ENCODE measurements at places on chromosomes 13 and 19. TPM values are rescaled to one million over a fixed set of nuclear protein-coding genes. Genes with fewer than 3 reads are reported as not detected.

DNA sequence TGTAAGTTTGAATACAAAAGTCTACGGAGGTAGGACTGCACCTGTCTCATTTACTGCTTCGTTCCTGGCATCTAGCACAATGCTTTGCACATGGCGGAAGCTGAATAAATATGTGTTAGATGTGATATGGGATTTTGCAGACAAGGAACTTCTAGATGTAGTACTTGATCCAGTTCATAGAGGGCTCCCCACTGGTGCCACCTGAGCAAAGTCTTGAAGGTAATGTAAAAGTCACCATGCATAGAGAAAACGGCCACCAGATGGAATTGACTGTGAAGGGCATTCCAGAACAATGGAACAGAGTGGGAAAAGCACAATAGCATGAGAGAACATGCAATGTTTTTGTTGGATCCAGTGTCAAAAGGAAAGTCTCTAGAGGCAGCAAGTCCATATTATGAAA, 209.3 kb downstream of the HS6ST3 start:
- DNase-seq, result no peak

GRCh38 chr13:77492982-77493381, 42.5 kb upstream of the SCEL start:
- DNase-seq, result no peak

- DNase-seq, result no peak
These were observed 115.5 kb downstream of the LACC1 start for GRCh38 chr13:43994999-43995859.

GRCh38 chr13:110409581-110409992, 102.5 kb downstream of the COL4A2 start:
- DNase-seq, result no peak

DNA sequence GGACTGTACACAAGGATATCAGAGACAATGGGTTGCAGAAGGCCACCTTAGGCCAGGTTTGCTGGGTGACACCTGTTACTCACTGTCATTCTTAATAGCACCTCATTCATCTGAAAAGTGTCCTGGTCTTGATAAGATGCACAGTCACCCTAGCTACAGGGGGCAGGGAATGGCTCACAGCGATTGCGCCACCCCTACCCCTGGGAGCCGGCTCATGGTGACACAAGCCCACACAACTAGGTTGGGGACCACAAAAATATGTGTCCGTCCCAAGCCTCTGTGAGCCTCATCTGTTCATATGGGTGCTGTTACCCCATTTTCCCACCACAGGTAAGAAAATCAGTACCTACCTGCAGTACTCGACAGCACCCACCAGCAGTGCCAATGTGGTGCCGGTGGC, 23.4 kb downstream of the MED26 start:
- no peak for DNase-seq

DNA sequence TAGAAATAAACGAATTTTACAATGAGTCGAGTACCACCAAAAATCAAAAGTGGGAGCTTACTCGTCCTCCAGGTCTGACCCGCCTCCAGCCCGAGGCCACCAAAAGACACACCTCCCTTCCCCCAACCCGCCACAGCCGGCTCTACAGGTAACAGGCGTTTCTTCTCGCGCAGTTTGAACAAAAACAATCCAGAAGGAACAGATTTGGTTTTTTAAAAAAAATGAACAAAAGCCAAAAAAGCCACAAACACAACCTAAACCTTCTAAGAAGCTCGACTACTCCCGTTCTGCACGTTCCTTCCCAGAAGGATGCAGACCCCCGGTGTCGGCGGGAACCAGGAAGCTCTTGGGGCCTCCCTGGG, 671 bp downstream of the ZDHHC20 start:
- DNase-seq, result peak; percentile 78

DNA sequence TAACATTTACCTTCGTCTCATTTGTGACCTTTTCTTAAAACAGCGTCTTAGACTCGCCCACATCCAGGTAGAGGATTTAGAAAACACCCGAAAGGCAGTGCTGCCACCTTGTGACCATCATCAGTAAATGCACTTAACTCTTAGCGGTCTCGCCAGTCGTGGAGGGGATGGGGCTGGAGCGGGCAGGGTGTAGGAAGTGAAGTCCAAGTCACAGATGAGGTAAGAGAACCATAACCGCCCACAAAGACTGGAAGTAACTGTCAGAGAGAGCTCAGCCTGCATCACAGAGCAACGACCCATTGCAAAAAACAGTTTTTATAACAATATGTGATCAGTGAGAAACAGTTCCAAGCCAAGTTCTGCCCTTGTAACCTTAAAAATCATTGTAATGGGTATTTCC, 10.7 kb upstream of the CEACAM3 start:
- peak; percentile 83 for DNase-seq

DNA sequence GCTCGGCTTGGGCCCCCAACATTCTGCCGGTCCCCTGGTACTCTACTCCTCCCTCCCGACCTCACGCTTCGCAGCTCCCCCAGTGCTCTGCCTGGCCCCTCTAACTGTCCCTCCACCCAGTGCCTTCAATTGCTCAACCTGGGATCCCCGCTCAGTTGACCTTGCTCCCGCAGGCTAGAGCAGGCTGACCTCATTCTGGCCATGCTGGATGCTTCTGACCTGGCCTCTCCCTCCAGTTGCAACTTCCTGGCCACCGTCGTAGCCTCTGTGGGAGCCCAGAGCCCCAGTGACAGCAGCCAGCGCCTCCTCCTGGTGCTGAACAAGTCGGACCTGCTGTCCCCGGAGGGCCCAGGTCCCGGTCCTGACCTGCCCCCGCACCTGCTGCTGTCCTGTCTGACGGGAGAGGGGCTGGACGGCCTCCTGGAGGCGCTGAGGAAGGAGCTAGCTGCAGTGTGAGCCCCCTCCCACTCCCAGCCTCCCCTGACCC, 3.6 kb downstream of the GTPBP3 start:
- no peak for DNase-seq

- DNase-seq, result no peak
These were observed 60.7 kb downstream of the DOCK9 start for GRCh38 chr13:98917116-98917515.

GRCh38 chr19:46367426-46367825, 20.5 kb downstream of the PPP5C start:
- no peak for DNase-seq

DNA sequence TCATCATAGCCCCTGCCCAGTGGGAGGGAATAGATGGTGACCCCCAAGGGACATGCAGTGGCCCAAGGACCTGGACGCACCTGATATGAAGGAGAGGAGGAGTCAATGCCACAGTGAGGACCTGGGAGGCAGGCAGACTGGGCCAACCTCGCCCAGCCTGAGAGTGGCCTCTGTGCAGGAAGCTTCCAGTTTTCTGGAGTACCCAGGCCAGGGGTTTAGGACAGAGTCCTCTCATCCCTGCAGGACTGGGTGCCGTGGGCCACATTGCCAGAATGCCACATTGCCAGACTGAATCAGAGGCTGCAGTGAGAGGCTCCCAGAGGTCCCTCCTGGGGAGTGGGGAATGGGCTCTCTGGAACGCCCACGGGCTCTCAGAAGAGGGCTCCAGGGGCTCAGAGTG, 82.9 kb upstream of the VSTM2B start:
- DNase-seq, result no peak

- peak; percentile 76 for DNase-seq
These were observed 9.3 kb downstream of the POU2F2 start for GRCh38 chr19:42122691-42123607.

DNA sequence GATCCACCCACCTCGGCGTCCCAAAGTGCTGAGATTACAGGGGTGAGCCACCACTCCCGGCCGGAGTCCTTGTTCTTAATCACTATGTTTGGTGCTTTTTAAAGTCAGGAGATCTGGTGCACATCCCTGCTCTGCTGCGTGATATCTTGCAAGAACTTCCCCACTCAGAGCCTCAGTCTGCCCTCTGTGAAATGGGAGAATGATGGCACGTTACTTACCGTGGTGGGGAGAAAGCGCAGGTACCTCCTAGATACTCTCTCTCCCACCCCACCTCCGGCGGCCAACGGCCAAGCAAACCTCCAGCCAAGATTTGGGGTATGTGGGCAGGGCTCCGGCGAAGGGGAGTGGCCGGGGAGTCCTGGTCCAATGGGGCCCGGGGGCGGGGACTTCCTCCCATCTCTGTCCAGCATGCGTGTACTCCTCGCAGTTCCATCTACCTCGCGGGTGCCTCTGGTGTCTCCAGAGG, at the start of gene RYR1:
RYR1 (plus strand) TSS at position 424 of the 466 bp plus-strand sequence. CDS start 139 bp downstream, outside the sequence.
- peak; percentile 67 for DNase-seq

DNA sequence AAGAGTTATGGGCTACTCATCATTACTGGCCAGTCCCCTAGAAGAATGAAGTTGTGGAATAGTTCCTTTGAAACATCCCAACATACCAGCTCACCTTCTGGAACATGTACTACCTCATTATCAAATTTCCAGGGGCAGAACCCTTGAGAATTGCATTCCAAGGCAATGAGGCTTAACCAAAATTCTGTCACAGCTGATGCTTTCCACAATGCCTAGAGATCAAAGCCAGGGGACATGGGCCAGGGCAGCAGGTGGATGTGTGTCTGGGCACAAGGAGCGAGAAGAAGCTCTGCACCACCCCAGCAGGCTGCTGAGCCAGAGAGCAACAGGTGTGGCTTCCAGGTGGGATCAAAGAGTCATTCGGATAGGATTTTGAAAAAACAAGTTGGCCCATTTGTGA, 362.1 kb downstream of the EFNB2 start:
- no peak for DNase-seq

DNA sequence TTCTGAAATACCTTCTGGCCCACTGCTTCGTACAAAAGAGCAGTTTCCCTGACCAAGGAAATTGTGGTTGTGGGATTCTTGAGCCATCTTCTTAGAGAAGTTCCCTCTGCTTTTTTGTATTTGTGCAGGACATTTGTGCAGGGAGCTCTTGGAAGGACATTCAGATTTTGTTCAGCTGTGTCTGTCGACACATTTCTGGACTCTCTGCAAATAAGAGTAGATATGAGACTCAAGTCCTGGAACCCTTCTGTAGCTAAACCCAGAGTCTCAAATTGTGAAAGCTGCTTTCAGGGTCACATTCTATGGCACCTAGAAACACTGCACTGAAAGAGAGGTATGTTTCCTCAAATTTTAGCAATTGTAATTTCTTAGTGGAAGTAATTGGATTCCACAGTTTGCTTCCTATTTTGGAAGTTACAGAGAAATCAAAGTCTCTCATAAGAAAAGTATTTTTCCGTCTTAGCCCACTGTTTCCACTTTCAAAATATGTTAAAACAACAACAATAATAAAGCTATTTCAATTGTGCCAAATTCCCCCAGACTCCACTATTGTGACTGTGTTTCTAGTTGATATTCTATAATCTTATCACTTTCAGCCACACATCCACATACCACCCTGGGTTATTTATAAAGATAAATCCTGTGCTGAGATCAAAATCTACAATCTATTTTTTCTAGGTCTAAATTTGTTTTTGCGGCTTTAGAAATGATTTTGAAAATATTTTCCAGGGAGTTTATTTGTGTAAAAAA, 224.0 kb downstream of the COG6 start:
- no peak for DNase-seq

The SHKBP1 gene
- total RNA-seq, result 153 TPM

The ZFP36 gene
- total RNA-seq, result 45.1 TPM

The ATP8B3 gene
- total RNA-seq, result 21.8 TPM

The ADGRE3 gene
- not detected for total RNA-seq
